Anterior cingulate cortex (tissue), 58 donors: ENCODE measurements at places on chromosomes 7 and 10.
A peak's percentile ranks its signal among the peaks of the same experiment; 100 is the strongest.

GRCh38 chr7:29192811-29193210 is 1.8 kb upstream of the CHN2 start:
- no peak for DNase-seq

DNA sequence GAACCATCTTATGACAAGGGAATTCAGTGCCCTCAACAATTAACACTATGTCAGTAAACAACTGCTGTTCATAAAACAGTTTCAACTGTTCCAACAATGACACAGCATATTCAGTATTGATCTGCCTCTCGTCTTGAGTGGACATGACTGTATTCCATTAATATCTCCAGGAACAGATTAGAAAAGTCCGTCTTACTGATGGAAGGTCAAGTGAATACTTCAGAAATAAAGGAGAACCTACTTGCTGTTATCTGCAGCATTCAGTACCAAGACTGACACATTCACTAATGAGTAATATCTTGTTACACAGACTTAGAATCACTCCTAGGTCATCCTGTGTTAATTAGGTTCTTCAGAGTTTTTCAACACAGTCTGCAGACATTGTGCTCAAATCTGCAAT is 12.1 kb downstream of the KBTBD2 start:
- no peak for DNase-seq

DNA sequence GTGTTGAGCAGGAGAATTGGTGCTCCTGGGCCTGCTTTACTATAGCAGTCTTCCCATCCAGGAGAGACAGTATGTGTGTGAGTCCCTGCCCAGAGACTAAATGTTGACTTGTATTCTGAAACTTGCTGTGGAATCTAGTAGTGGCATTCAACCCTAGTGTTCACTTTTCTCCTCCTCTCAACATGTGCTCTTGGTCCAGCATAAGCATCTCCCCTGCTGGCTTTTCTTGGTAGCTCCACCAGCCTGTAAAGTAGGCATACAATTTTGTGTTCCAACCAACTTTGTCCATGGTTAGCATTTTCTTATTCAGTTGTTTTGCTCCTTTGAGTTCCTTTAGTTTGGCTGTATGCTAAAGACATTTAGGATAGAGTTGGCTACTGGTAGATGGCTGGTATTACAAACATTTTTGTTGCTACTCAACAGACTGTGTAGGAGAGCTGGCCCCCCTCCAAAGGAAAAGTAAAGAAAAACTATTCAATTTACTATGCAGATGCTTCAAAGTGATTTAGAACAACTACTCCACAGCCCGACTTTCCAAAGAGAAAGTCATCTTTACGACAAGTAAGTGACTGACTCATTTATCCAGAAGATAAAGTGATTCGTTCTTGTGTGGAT is 46.0 kb downstream of the ASB4 start:
- DNase-seq: no peak

GRCh38 chr7:20412032-20412431 is 81.3 kb downstream of the ITGB8 start:
- no peak for DNase-seq

- DNase-seq: no peak
Measured at GRCh38 chr7:22666732-22667131, 60.3 kb upstream of the IL6 start.

DNA sequence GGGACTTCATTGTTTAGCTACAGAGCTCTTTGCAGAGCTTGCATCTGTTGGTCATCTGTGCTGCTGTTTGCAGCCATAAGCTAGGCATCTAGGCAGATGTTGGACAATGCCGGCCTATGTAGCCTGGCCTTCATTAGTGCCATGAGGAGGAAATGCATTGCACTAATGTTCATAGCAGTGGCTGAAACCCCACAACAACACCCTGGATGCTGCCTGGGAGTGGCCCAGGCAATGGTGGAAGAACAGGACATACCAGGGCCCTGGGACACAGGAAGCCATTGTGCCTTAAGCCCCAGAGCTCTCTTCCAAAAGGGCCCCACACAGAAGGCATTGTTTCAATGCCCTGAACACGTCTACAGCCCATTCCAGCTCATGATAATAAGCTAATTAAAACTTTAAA is 131.5 kb upstream of the LYZL1 start:
- no peak for DNase-seq

- DNase-seq: no peak
Measured at GRCh38 chr7:157715071-157715937, 378.5 kb downstream of the DNAJB6 start.

DNA sequence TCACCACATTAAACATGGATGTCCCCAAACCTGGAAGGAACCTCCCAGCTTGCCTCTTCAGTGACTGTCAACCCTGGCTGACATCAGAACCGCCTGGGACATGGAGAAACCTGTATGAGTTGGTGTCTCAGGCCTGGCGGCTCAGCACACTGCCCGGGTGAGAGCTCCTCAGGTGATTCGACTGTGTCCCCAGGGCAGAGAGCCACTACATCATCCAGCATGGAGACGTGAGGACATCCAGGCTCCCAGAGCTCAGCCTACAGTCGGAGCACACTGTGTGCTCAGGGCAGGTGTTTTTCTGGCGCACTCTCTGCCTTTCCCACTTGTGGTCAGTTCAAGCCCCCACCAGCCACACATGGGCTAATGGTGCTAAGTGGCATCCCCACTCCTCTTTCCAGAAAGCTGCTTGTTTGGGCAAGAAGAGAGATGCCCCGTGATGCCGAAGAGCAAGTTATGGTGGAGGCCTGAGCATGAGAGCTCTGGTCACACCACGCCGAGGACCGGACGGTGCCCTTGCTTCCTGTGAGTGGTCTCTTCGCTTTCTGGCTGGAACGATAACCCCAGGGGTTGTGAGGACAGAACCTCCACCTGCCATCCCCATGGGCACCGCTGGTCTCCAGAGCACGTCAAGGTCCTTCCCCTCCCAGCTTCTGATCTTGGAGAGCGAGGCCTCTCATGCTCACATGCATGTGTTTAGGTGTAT is 38.5 kb downstream of the AMZ1 start:
- DNase-seq: no peak

DNA sequence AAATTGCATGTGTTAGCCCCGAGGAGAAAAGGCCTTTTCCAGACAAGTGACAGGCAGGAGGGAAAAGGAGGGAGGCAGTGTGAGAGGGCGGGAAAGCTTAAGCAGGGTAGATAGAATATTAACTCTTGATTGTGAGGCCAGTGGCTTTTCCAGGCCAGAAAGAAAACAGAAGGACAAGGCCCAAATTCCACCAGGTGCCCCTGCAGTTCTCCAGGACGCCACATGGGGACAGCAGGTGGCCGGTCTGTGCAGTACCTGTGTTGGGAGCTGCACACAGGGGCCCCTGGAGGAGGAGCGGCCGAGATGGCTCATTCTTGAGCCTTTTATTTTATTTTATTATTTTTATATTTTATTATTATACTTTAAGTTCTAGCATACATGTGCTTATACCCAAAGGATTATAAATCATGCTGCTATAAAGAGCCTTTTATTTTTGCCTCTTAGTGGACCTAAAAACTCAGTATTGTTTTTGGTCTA is 141.3 kb upstream of the KLF14 start:
- no peak for DNase-seq

DNA sequence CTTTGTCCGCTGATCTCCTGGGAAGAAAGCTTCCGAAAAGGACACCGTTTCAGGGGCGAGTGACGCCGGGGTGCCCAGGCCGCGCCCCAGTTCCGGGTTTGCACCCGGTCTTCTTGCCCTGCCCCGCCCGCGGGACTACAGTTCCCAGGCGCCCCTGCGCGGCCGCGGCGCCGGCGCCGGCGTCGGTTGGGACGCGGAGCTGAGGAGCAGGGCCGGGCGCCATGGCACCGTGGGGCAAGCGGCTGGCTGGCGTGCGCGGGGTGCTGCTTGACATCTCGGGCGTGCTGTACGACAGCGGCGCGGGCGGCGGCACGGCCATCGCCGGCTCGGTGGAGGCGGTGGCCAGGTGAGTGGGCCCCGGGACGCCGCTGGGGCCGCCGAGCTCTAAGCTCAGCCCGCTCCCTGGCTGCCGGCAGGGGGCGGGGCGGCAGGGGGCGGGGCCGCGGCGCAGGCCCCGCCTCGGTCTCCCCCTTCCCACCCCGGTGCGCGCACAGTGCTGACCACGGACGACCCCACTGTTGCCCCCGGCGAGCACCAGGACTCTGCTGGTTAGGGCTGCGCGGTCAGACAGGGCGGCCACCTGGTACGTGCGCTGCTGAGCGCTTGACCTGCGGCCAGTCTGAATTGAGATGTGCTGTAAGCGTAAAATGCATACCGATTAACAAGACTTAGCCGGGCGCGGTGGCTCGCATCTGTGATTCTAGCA is at the start of gene LHPP:
Gene LHPP (plus strand): TSS at position 182 of the 706 bp plus-strand sequence. CDS start 40 bp downstream, at position 222.
- DNase-seq: peak; percentile 73
